Activated CD8-positive, alpha-beta memory T cell treated with anti-CD3 and anti-CD28 coated beads, Interleukin-2, amount 10 ng/mL, durations not matched to agents 7 days and 5 days (primary cell): ENCODE measurements at places on chromosomes 16 and 17. TPM values are rescaled to one million over a fixed set of nuclear protein-coding genes. Genes with fewer than 3 reads are reported as not detected.

- no peak for DNase-seq
These were observed 5.4 kb downstream of the ABR start for GRCh38 chr17:1174263-1174880.

- DNase-seq = no peak
These were observed 221.6 kb upstream of the CHMP6 start for GRCh38 chr17:80769936-80770625.

DNA sequence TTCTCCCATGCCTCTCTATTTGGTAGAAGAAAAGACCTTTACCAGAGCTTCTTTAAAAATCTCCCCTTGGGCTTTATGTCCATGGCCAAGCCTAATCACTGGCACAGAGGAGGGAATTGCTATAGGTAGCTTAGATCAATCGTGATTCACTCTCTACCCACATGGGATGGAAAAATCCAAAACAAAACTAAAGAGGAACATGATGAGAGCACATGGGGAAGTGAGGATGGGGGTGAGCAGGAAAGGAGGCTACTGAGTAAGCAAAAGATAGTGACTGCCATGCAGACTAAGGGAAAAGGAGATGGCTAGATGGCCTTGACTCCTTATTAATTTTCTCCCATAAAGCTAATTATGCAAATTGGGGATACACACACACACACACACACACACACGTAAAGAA is 201.2 kb downstream of the HS3ST3A1 start:
- no peak for DNase-seq

DNA sequence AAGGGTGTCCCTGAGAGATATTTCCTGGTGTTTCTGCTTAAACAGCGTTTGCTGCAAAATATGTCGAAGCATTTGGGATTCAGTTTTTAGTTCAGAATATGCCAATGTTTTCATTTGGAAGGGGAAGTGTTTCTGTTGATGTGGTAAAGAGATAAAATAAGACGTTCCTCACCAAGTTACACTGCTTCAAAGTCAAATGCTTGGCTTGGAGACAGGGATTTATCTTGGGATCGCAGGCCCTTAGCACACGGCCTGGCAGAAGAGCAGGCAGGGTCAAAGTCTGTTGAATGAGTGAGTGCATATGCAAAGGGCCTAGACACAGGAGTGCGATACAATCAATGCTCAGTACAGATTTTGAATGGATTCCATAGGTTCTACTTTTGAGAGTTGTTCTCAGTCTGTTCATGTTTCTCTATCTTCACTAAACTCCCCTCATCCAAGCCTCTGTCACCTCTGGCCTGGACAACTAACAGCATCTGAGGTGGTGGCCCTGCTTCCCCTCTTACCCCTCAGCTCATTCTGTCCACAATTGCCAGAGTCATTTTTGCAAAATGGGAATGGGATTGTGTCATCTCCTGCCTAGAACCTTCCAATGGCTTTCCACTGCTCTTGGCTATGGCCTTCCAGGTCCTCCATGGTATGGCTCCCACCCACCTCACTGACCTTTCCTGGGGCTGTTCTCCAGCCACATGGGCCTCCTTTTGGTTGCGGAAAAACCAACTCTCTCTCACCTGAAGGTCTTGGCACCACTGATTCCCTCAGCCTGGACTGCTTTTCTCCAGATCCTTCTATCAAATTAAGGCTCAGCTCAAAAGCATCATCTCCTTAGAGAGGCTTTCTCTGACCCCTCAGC is 3.2 kb downstream of the DEXI start:
- no peak for DNase-seq

- DNase-seq = no peak
These were observed 8.3 kb upstream of the CLUH start for GRCh38 chr17:2719861-2720260.

DNA sequence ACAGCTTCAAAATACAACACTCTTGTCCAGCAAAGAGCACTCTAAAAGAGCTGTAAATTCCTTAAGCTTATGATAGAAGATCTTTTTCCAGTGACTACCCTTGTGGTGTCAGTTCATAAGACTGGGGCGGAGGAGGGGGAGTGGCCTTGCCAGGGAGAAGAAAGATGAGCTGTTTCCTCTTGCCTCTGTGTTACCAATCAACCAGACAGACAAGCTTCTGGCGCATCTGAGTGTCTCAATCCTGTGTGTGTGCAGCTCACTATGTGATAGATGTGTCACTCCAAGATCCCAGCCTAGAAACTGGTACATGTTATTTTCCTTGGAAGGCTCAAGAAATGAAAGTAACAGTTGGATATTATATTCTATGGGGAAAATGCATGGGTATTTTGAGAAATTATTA is 167.4 kb upstream of the CACNG3 start:
- no peak for DNase-seq

GRCh38 chr17:15342460-15342859 is 1.1 kb upstream of the TEKT3 start:
- DNase-seq = no peak

DNA sequence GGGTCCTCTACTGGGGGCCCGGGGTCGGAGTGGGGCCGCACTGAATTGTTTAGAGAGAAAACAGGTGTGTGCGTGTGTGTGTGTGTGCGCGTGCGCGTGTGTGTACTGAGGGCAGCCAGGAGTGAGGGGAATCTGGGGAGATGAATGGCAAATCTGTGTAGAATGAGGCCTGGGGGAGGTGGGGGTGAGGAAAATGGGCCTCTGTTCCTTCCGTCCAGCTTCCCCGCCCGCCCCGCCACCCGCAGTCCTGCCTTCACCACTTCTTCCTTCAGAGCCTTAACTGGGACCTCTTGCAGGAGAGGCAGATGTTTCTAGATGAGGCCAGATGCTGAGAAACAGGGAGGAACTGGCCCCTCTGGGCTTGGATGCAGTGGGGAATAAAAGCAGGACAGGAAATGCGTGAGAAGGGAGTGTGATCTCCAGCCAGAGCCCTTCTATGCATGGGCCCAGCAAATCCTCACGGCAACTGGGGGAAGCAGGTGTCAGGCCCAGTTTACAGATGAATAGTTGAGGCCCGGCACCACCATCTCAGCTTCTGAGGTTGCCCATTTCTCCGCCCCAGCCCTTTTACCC is 29.7 kb upstream of the NGFR start:
- DNase-seq = no peak

GRCh38 chr17:42537826-42538451 is 1.9 kb downstream of the NAGLU start:
- DNase-seq = no peak

DNA sequence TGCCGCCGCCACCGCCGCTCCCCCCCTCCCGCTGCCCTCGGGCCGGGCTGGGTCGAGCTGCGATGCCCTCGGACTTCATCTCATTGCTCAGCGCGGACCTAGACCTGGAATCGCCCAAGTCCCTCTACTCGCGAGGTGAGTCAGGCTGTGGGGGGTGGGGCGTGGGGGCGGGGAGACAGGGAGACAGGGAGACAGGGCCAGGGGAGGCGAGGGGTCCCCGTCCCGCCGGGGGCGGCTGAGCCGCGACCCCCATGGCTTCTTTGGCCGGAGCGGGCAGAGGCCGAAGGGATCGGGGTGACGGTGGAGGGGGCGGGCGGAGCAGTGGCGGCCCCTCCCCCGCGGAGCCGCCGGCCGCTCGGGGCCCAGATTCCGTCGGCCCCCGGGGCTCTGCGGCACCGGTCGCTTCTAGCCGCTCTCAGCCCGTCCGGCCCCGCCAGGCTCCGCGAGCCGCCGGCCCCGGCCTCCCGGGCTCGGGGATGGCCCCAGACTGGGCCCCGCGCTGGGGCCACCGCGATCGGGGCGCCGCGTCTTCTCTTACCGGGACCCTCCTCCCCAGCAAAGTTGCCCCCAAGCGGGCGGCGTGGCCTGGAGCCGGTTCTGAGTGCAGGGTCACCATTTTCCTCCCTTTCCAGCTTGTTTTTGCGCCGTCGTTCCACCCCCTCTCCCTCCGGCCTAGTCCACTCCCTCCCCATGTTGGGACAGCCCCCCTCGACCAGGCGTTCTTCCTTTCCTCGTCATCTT is 644 bp downstream of the NFAT5 start:
- peak; percentile 63 for DNase-seq

GRCh38 chr16:66658143-66658859 is 38.2 kb downstream of the CMTM4 start:
- no peak for DNase-seq

GRCh38 chr17:72177738-72178137 is 56.9 kb downstream of the SOX9 start:
- DNase-seq = no peak

- peak; percentile 45 for DNase-seq
These were observed 52.0 kb downstream of the SREBF1 start for GRCh38 chr17:17784657-17785267.

GRCh38 chr16:72812672-72813071 is 235.3 kb downstream of the ZFHX3 start:
- DNase-seq = no peak

Gene SPSB3
- 35.7 TPM for total RNA-seq

Gene FBXO39
- 1.5 TPM for total RNA-seq

Gene KRT32
- total RNA-seq = not detected

Gene SLC52A1
- 2.2 TPM for total RNA-seq

Gene ARHGDIG
- total RNA-seq = not detected

Gene KRTAP2-3
- not detected for total RNA-seq

Gene DNAH2
- total RNA-seq = not detected

Gene SGCA
- 0.23 TPM for total RNA-seq

Gene CDK5RAP3
- 215 TPM for total RNA-seq

Gene DNAAF8
- total RNA-seq = 0.30 TPM

Gene CHP2
- not detected for total RNA-seq
